ENCODE measurements at places on chromosomes 12 and 14. TPM values are rescaled to one million over a fixed set of nuclear protein-coding genes. Genes with fewer than 3 reads are reported as not detected.

FLVCR2 gene
- polyA plus RNA-seq: 3.6 TPM

- no peak for DNase-seq
Measured at GRCh38 chr12:44771485-44772021, 104.6 kb downstream of the NELL2 start.

DNA sequence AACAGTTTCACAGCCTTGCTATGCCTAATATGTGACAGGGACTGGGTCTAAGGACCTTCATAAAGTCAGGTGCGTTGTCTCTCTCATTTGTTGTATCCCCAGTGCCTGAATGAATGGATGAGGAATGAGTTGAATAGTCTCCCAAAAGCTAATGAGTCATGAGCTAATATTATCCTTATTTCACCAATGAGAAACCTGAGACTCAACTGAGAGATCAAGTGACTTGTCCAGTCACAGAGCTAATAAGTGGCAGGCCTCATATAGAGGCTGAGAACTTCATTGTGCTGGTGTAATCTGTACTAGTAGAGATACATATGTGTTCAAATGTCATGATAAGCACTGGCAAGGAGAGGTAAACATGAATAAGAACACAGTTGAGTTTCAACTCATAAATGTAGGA, 612.4 kb downstream of the NRXN3 start:
- no peak for DNase-seq

GRCh38 chr12:91267039-91267438, 84.4 kb upstream of the DCN start:
- DNase-seq: no peak

GRCh38 chr14:67817750-67818438, 1.5 kb upstream of the ZFYVE26 start:
- DNase-seq: no peak

DNA sequence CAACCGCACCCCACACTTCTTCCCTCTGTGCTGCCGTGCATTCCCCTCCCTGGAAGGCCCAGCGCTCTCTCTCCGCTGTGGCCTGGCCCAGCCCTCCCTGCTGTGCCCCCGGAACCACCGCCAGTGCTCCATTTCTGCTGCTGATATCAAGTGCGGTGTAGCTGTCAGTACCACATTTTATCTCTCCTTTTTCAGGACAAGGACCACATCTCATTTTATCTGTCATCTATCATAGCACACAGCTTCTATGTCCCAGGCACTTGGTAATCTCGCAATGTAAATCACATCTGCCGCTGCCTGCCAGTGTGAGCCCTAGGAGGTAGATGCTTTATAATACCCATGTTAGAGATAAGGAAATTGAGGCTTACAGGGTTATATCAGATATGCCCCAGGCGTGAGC, 18.3 kb downstream of the IL31 start:
- no peak for DNase-seq

CLEC1B gene
- not detected for polyA plus RNA-seq

- no peak for DNase-seq
Measured at GRCh38 chr12:110245369-110245772, 35.7 kb upstream of the ATP2A2 start.

CFAP73 gene
- 0.46 TPM for polyA plus RNA-seq

BDKRB1 gene
- 4.2 TPM for polyA plus RNA-seq

DNA sequence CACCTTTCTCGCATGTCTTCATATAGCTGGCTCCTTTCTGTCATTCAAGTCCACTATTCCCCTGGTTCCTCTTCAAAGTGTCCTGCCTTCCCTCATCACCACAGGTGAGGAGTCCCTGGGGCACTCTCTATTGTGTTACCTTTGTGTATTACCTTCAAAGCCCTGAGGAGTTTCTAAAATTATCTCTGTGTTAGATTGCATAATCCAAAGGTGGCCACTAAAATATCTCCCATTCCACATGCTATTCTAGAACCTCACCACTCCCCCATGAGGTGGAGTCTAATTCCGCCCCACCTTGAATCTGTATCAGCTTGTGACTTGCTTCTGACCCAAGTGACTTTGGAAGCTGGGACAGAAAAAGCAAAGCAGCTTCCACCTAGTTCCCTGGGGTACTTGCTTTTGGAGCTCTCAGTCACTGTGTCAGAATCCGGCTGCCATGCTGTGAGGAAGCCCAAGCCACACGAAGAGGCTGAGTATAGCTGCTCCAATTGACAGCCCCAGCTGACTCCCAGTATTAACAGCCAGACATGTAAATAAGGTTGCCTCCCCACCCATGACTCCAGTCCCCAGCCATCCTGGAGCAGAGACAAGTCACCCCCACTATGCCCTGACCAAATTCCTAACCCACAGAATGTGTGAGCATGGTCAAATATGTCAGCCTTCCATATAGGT, 6.8 kb downstream of the HRK start:
- DNase-seq: no peak

GRCh38 chr12:131923260-131923659, 5.8 kb upstream of the PUS1 start:
- peak; percentile 65 for DNase-seq

- no peak for DNase-seq
Measured at GRCh38 chr12:53868511-53868986, 70.1 kb upstream of the HOXC13 start.

- no peak for DNase-seq
Measured at GRCh38 chr12:77025782-77026314, 39.5 kb downstream of the E2F7 start.

GRCh38 chr12:40692765-40693206, 547 bp downstream of the CNTN1 start:
- peak; percentile 64 for DNase-seq

GRCh38 chr14:32998433-32998832, 59.8 kb downstream of the NPAS3 start:
- no peak for DNase-seq

DNA sequence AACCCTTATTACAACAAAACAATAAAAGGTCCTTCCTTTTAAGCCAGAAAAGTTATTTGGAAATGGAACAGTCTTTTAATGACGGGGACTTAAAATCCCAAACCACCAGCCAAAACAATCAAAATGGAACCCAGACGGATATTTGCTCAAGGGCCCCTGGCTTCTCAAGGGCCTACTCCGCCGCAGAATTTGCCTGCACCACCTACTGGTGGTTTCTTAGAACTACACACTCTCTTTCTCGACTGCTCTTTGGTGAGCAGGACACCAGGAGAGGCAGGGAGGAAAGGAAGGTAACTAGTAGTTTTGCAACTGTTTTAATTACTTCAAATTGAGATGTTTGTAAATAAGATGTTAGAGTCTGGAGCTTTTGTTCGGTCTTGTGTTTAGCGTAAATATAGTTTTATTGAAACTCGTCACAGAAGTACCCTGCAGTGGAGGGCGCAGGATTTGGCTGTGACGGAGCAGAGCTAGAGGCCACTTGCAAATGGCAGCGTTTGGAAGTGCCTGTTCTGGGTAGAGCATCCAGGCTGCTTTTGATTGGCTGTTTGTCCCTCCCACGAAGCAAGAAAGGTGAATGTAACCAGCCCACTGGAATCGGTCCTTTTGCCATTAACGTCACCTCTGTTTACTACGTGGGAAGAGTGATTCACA, 238.5 kb downstream of the CACNA1C start:
- peak; percentile 60 for DNase-seq

NAV3 gene
- polyA plus RNA-seq: not detected

GRCh38 chr14:96802963-96803362, 5.8 kb downstream of the VRK1 start:
- no peak for DNase-seq

DNA sequence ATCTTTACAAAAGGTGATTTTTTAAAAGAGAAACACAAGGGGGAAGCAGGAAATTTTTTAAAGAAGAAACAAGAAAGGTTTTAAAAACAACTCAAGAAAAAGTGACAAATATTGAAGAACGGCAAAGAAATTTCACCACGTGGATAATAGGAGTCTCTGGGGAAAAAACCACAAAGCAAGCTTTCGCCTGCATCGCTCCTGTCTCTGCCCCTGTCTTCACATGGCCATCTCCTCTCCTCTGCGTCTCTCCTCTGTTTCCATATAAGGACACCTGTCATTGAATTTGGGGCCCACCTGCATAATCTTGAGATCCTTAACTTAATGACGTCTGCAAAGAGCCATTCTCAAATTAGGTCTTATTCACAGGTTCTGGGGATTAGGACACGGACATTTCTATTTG, 175.8 kb downstream of the ETV6 start:
- no peak for DNase-seq

Measured in sigmoid colon (tissue), 7 donors.